ENCODE measurements at places on chromosomes 3 and 15.

- no peak for DNase-seq
- H3K27me3 ChIP-seq = no peaks in the 10 kb centered on the region
- no peak overlapping the region for H3K27ac ChIP-seq
- no peak overlapping the region for H3K4me3 ChIP-seq
Measured at GRCh38 chr3:190088890-190089289, 31.8 kb downstream of the P3H2 start.

DNA sequence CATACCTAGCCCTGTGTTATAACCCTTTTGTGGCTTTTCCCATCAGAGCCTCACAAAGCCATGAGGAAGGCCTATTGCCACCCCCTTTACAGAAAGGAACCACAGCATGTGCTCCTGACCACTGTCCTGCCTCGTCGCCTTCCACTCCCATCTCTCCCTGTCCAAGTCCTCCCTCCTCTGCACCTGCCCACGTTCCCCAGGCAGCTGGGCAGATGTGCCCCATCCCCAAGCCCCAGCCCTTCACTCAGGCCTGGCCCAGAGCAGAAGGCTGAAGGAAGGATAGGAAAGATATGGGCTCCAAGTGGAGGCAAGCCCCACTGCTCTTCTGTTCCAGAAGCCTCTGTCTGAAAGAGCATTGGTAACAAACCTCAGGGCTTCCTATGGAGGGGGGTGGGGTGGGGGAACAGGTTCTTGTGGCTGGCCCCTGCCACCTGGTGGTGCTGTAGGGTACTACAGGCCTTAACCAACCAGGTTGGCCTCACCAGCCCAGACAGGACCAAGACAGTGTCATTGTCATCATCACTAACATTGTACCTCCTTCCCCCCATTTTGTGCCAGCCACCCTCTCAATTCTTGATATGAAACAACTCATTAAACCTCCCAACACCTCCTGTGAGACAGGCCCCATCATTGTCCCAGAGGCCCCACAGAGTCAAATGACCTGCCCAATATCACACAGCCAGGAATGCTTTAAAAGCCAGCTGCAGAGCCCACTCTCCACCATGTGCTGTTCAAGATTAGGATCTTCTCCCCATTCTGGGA lies 10.0 kb downstream of the POC1A start:
- H3K4me1 ChIP-seq = peaks cover 14% of the 10 kb centered on the region
- H3K4me3 ChIP-seq = no peak overlapping the region
- DNase-seq = peak; percentile 75
- H3K36me3 ChIP-seq = no peaks in the 10 kb centered on the region
- H3K27me3 ChIP-seq = no peaks in the 10 kb centered on the region

GRCh38 chr3:39750712-39751111 lies 58.7 kb upstream of the MYRIP start:
- no peak for DNase-seq
- peaks cover 21% of the 10 kb centered on the region for H3K27me3 ChIP-seq
- H3K4me3 ChIP-seq = no peak overlapping the region

DNA sequence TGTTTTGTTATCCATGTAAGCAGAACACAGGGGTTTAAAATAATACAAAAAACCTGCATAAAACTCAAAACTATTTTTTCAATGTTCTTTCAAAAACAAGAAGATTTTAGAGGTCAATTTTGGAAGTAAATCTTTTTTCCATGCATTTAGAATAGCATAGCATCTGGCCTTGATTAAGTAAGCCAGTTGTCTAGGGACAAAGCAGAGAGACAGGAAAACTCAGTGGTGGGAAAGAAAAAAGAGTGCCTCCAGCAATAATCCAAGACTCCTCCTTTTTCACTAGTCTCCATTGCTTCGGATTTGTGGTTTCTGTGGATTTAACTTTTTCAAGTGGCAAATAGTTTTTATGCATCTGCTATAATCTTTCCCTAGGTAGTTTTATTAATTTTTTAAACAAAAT lies 88.9 kb downstream of the SUCNR1 start:
- peaks cover 17% of the 10 kb centered on the region for H3K27me3 ChIP-seq
- H3K27ac ChIP-seq = no peak overlapping the region
- DNase-seq = no peak
- no peak overlapping the region for H3K4me3 ChIP-seq
- H3K36me3 ChIP-seq = peaks cover 3% of the 10 kb centered on the region
- no peaks in the 10 kb centered on the region for H3K4me1 ChIP-seq

DNA sequence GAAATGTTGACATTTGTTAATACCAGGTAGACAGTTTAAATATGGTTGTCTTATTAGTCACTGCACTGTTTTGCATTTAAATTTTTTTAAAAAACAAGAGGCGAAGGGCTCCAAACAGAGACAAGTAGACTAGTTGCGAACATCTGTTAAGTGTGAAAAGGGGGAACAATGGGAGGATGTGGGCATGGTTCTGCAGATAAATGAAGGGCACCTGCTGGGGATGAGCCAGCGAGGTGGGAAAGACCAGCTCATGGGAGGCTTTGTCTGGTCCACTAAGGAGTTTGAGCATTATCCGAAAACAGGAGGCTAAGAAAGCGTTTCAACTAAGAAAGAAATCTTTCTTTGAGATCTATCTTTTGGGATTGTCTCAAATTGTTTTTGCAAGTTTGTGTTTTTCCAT lies 72.7 kb downstream of the FBN1 start:
- H3K4me1 ChIP-seq = no peaks in the 10 kb centered on the region
- DNase-seq = no peak
- no peak overlapping the region for H3K27ac ChIP-seq
- no peaks in the 10 kb centered on the region for H3K27me3 ChIP-seq

- peaks cover 54% of the 10 kb centered on the region for H3K27me3 ChIP-seq
- H3K27ac ChIP-seq = peak overlapping the region; percentile 51
- no peak for DNase-seq
- H3K36me3 ChIP-seq = peaks cover 2% of the 10 kb centered on the region
Measured at GRCh38 chr15:72934921-72935320, 117.3 kb upstream of the NEO1 start.

DNA sequence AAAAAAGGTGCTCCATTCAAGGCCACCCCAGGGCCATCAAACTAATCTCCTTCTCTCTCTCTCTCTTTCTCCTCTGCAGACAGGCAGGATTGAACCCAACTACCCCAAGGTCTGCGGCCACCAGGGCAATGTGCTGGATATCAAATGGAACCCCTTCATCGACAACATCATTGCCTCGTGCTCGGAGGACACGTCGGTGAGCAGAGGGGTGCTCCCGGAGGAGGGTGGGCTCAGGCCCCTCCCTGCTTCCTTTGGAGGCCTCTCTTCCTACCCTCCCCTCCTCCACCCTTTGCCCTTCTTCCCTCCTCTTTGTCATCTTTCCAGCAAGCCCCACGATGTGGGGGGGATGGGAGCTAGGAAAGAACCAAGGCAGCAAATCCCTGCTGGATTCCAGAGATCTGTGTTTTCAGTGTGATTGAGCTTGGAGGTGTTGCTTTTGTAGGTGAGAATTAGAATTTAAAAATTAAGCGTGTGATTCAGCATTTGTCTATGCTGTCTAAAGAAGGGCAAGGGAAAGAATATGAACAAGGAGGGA lies 116.3 kb downstream of the CORO2B start:
- H3K4me1 ChIP-seq = peaks cover 9% of the 10 kb centered on the region
- DNase-seq = no peak
- peaks cover 10% of the 10 kb centered on the region for H3K36me3 ChIP-seq

DNA sequence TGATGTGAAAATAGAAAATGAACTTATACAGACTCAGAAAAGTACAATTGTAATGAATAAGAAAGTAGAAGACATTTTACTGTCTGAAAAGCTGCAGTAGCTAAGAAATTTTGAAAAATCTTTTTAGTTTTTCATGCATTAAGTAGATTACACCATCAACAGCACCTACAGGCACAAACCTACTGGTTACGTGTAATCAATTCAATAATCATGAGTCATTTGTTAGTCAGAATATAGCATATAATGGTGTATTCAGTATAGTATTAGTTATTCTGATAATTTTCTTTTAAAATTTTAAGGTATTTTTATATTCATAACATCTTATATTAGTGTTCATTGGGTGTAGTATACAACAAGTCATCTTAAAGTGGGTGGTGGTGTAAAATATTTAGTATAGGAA lies 550.5 kb upstream of the GBE1 start:
- H3K4me1 ChIP-seq = no peaks in the 10 kb centered on the region
- H3K27ac ChIP-seq = no peak overlapping the region
- DNase-seq = no peak
- no peaks in the 10 kb centered on the region for H3K36me3 ChIP-seq
- no peaks in the 10 kb centered on the region for H3K27me3 ChIP-seq

DNA sequence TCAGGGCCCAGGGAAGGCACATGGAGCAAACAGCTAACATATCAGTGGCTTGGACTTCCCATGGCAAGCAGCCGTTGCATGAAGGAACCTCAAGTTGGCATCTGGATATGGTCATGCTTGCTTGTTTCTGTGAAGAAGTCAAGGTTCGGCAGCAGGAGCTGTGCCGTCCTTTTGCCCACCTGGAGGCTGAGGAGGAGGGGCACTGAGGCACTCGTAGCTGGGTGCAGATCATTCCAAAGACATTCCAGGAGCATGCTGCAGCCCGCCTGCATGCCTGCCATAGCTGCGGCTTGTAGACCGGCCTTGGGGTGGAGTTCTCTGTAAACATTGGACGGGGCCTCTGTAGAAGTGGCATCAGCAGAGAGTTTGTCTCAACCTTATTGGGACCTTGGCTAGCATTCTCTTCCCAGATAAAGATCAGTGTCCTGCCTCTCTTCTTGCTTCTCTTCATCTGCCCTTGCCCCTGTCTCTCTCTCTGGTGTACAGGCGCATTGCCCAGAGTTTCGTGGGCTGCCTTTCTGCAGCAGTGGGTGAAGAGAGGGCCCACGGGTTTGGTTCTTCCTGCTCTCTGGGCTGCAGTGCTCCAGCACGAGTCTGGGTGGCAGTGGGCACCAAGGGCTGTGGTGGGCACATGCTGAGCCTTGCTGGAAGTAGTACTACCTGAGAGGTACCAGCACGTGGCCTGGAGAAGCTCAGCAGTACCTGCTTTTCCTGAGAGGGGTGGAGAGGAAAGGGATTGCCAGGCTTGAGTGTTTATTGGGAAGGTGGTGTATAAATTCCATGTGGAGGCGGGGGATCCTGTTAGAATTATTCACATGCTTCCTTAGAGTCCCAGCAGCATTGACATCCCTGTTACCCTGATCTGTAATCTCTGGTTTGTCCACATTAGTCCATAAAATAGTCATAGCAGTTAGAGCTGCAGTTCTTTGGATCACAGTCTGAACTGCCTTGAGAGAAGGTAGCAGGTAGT lies 49.4 kb downstream of the CHCHD6 start:
- H3K36me3 ChIP-seq = peaks cover 4% of the 10 kb centered on the region
- peaks cover 12% of the 10 kb centered on the region for H3K4me1 ChIP-seq
- no peak overlapping the region for H3K4me3 ChIP-seq

DNA sequence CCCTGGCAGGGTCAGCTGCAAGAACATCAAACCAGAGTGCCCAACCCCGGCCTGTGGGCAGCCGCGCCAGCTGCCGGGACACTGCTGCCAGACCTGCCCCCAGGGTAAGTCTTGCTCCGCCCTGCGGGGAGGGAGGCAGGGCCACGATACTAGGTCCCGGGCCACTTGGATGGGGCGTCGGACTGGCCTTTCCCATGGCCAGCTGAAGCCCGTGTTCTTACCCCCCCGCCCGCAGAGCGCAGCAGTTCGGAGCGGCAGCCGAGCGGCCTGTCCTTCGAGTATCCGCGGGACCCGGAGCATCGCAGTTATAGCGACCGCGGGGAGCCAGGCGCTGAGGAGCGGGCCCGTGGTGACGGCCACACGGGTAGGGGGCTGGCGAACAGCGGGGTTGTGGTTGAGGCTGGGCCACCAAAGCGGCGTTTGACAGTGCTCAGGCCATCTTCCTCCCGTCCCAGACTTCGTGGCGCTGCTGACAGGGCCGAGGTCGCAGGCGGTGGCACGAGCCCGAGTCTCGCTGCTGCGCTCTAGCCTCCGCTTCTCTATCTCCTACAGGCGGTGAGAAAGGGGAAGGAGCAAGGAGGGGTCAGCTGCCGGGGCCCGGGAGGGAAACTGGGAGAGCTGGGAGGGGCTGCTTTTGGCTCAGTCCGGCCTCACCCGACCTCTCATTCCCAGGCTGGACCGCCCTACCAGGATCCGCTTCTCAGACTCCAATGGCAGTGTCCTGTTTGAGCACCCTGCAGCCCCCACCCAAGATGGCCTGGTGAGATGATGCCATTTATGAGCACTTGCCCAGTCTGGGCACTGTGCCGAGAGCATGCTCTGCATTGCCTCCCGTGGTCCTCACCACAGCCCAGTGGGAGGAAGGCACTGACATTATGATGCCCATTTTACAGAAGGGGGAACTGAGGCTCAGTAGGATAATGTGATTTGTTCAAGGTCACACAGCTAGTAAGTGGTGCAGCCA lies 1.7 kb downstream of the CHRD start:
- peaks cover 2% of the 10 kb centered on the region for H3K4me1 ChIP-seq
- no peak overlapping the region for H3K27ac ChIP-seq
- H3K27me3 ChIP-seq = peaks cover 70% of the 10 kb centered on the region
- H3K36me3 ChIP-seq = peaks cover 2% of the 10 kb centered on the region
- peak overlapping the region; percentile 81 for H3K4me3 ChIP-seq
- DNase-seq = no peak

DNA sequence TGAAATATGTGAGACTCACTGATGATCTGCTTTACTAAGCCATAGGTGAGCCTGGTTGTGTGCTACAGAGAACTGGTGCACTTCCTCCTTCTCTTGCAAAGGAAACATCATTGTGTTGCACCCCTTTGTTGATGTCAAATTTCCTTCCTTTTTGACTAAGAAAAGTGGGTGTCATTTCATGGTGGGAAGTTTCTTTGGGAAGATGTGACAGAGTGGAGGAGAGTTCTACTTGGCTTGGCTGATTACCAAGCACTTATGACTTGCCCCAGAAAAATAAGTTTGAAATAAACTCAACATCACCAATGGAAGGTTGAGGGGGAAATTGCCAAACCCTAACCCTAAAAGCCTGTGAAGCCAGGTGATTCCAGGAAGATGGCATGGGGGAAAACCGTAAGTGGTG lies 53.5 kb upstream of the KIF23 start:
- no peaks in the 10 kb centered on the region for H3K4me1 ChIP-seq
- peaks cover 19% of the 10 kb centered on the region for H3K27me3 ChIP-seq
- H3K27ac ChIP-seq = no peak overlapping the region

- H3K27ac ChIP-seq = no peak overlapping the region
- peaks cover 82% of the 10 kb centered on the region for H3K27me3 ChIP-seq
- H3K4me3 ChIP-seq = no peak overlapping the region
- H3K36me3 ChIP-seq = no peaks in the 10 kb centered on the region
Measured at GRCh38 chr15:88243895-88244787, 12.4 kb downstream of the NTRK3 start.

- H3K4me1 ChIP-seq = no peaks in the 10 kb centered on the region
- H3K4me3 ChIP-seq = no peak overlapping the region
- H3K36me3 ChIP-seq = peaks cover 2% of the 10 kb centered on the region
Measured at GRCh38 chr3:13610006-13610570, 61.2 kb downstream of the FBLN2 start.

DNA sequence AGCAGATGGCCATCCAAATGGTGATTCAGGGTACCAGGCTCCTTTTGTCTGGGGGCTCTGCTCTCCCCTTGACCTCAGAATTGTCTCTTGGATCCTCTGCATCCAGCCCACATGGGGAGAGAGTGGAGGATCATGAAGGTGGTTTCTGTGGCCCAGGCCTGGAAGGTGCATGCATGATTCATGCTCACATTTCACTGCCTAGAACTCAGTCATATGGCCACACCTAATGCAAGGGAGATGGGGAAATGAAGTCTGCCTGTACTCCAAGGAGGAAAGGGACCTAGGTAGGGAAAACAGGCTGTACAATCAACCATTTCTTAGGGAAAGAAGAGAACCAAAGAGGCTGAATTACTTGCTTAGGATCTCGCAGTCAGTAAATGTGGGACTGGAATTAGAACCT lies 15.1 kb downstream of the HRG start:
- H3K4me3 ChIP-seq = no peak overlapping the region
- H3K4me1 ChIP-seq = no peaks in the 10 kb centered on the region
